ENCODE measurements at places on chromosomes 11 and 22. TPM values are rescaled to one million over a fixed set of nuclear protein-coding genes. Genes with fewer than 3 reads are reported as not detected.

NAALAD2 gene
- total RNA-seq = not detected

PGA5 gene
- total RNA-seq = not detected

PIWIL4 gene
- 1.2 TPM for total RNA-seq

FXYD2 gene
- total RNA-seq = 59.8 TPM

SPDYC gene
- total RNA-seq = not detected

GSTT2 gene
- total RNA-seq = not detected

NDUFA6 gene
- total RNA-seq = 41.6 TPM
